ENCODE measurements at places on chromosomes 6 and 20.

GRCh38 chr6:47165918-47166317 lies 123.8 kb upstream of the ADGRF1 start:
- no peaks in the 10 kb centered on the region for H3K36me3 ChIP-seq
- no peak overlapping the region for H3K4me3 ChIP-seq
- no peaks in the 10 kb centered on the region for H3K4me1 ChIP-seq
- no peaks in the 10 kb centered on the region for H3K27me3 ChIP-seq
- no peak overlapping the region for H3K27ac ChIP-seq

DNA sequence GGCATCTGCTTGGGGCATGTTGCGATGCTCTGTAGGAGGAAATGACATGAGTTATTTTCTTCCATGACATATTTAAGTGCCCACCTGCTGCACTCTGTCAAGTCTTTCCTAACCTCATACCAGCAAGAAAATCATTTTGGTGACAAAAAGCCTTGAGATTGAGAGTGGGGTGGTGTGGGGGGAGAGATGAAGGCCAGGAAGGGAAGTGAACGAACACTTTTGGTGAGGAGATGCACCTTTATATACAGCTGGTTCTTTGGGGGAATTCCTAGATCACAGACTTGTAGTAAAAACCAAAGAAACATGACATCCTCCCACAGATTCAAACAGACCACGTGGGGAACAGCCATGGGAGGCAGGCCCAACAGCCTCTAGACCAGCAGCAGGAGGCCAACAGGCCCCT lies 26.1 kb downstream of the NCOA5 start:
- H3K4me1 ChIP-seq = no peaks in the 10 kb centered on the region
- no peak overlapping the region for H3K27ac ChIP-seq
- no peak overlapping the region for H3K4me3 ChIP-seq
- no peak for DNase-seq
- H3K36me3 ChIP-seq = peaks cover 29% of the 10 kb centered on the region

- DNase-seq = no peak
- H3K27me3 ChIP-seq = no peaks in the 10 kb centered on the region
- H3K4me1 ChIP-seq = no peaks in the 10 kb centered on the region
- H3K36me3 ChIP-seq = peaks cover 5% of the 10 kb centered on the region
- no peak overlapping the region for H3K4me3 ChIP-seq
Measured at GRCh38 chr20:58702859-58703648, 10.5 kb downstream of the NPEPL1 start.

DNA sequence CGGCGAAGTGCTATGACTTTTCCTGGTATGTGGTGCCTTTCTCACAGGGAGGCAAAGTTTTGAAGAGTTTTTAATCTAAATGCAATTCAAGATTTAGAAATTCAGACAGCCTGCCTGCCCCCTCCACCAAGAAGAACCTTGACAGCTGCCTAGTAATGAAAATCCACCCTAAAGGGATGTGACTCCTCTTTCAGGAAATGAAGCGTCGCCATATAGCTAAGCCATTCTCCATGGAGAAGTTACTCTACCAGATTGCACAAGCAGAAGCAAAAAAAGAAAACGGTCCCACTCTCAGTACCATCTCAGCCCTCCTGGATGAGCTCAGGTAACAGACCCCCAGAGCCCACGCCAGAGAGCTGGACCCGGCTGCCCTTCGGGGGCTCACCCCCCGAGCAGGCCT lies 150.1 kb downstream of the DTNBP1 start:
- no peaks in the 10 kb centered on the region for H3K4me1 ChIP-seq
- H3K36me3 ChIP-seq = peaks cover 11% of the 10 kb centered on the region
- DNase-seq = no peak
- H3K4me3 ChIP-seq = no peak overlapping the region
- H3K27ac ChIP-seq = no peak overlapping the region
- no peaks in the 10 kb centered on the region for H3K27me3 ChIP-seq

- no peaks in the 10 kb centered on the region for H3K36me3 ChIP-seq
- H3K27ac ChIP-seq = peak overlapping the region; percentile 23
- no peaks in the 10 kb centered on the region for H3K27me3 ChIP-seq
- peak; percentile 76 for DNase-seq
Measured at GRCh38 chr6:52362443-52363227, 684 bp downstream of the PAQR8 start.

DNA sequence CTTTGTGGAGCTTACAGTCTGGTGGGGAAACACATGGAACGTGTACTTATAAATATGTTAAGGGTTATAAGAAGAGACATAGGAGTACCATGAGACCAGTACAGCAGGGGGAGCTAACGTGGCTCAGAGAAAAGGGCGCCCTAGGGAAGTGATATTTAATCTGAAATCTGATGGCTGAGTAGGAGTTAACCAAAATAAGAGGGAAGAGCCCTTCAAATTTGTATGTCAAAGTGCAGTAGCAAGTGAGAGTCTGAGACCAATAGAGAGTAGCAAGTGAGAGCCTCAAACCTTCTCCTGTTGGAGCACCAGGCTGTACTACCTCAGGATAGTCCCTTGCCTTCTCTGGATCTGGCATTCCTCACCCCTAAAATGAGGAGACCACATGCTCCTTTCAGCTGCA lies 6.1 kb upstream of the PKIG start:
- H3K27ac ChIP-seq = no peak overlapping the region
- no peaks in the 10 kb centered on the region for H3K36me3 ChIP-seq
- H3K27me3 ChIP-seq = no peaks in the 10 kb centered on the region
- peaks cover 20% of the 10 kb centered on the region for H3K4me1 ChIP-seq
- no peak overlapping the region for H3K4me3 ChIP-seq

GRCh38 chr6:148954461-148954860 lies 207.6 kb downstream of the UST start:
- peaks cover 2% of the 10 kb centered on the region for H3K4me1 ChIP-seq
- H3K36me3 ChIP-seq = no peaks in the 10 kb centered on the region
- no peak for DNase-seq
- no peak overlapping the region for H3K27ac ChIP-seq
- no peaks in the 10 kb centered on the region for H3K27me3 ChIP-seq

- no peak overlapping the region for H3K4me3 ChIP-seq
- H3K36me3 ChIP-seq = peaks cover 5% of the 10 kb centered on the region
- no peaks in the 10 kb centered on the region for H3K27me3 ChIP-seq
- DNase-seq = no peak
- H3K4me1 ChIP-seq = peaks cover 8% of the 10 kb centered on the region
Measured at GRCh38 chr6:7899889-7900213, 10.7 kb downstream of the TXNDC5 start.

DNA sequence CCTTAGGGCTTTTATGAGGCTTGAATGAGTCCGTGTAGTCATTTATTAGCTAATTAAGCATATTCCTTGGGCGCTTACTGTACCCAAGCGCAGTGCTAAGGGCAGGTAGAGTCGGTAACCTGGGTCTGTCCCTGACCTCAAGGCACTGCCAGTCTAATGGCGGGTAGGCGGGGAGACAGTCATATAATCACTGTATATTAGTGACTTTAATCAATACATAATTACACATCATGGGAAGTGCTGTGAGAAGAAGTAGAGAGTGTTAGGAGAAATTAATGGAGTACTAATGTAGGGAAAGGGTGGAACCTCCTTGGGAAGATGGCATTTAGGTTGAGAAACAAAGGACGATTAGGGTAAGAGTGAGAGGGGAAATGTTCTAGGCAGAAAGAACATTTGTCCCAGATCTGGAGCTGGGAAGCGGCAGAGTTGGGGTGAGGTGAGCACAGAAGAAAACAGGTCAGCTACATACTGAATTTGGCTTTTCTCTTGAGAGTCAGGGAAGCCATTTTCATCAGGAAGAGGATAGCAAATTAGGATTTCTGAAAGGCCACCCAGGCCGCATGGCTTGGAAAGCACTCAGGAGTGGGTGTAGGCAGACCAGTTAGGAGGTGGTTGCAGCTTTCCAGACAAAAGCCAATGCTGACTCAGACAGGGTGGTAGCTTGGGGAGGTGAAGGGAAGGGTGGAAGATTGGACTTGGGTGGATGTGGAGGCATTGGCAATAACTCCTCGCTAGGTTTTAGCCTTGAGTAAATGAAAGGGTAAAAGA lies 954 bp upstream of the BLCAP start:
- H3K27me3 ChIP-seq = no peaks in the 10 kb centered on the region

GRCh38 chr20:40986774-40987173 lies 41.8 kb upstream of the TOP1 start:
- no peak overlapping the region for H3K4me3 ChIP-seq
- no peaks in the 10 kb centered on the region for H3K27me3 ChIP-seq
- H3K27ac ChIP-seq = no peak overlapping the region
- no peaks in the 10 kb centered on the region for H3K4me1 ChIP-seq
- H3K36me3 ChIP-seq = no peaks in the 10 kb centered on the region

DNA sequence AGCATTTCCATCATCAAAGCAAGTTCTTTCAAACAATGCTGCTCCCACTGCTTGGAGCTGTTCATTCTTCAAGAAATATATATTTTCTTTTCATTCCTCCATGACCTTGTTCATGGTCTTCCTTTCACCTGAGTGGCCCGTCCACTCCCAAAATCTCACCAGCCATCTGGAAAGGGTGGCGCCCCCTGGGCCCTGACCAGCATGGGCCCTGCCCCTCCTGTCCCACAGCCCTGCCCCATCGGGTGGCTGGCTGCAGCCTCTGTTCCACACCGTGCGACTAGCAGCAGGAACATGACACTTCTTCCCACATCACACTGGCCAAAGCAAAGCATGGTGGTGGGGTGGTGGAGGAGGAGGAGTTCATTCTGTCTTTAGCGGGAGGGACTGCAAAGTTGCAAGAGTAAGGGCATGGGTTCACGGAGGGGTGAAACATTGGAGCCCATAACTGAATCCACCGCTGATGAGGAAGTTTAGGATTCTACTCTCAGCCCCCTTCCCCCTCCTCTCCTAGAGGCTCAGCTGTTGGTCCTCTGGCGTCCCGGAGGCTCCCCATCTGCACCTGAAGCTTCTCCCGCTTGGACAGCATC lies 195.2 kb upstream of the SLC24A3 start:
- no peak overlapping the region for H3K4me3 ChIP-seq
- no peak for DNase-seq
- no peaks in the 10 kb centered on the region for H3K4me1 ChIP-seq
- no peaks in the 10 kb centered on the region for H3K27me3 ChIP-seq

DNA sequence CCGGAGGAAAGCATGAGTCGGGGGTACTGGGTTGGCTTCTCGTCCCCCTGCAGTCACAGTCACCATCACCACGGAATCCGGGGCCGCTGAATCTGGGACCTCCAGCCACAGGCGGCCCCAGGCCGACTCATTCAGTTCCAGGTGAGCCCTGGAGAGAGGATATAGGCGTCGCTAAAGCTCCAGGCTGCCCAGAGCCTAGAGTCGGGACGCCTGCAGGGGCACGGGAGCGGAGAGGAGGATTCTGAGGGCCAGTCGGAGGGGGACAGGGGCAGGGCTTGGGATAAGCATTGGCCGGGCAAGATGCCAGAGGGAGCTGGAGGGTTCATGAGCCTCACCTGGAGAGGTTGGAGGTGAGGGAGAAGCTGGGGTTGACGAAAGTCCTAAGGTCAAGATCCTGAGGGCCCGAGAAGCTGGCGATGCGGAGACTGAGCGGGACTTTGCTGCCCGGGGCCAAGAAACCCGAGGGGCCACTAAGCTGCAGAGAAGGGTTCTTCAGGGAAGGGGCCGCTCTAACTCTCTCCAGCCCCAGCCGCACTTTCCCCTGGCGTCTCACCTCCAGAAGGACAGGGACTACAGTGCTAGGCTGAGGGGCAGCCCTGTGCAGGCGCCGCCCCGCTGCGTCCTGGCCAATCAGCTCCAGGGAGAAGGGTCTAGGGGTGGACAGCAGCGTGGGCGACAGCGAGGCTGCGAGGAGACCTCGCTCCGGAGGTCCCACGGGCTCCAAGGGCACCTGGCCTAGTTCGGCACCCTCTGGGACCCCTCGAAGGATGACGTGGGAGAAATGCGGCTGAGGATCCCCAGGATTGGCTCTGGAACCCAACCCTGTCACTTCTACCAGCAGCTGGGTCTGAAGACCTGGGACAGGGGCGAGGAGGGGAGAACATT lies 3.7 kb downstream of the SAPCD1 start:
- H3K27me3 ChIP-seq = no peaks in the 10 kb centered on the region
- H3K4me3 ChIP-seq = peak overlapping the region; percentile 41
- DNase-seq = peak; percentile 70
- no peak overlapping the region for H3K27ac ChIP-seq
- H3K36me3 ChIP-seq = no peaks in the 10 kb centered on the region

DNA sequence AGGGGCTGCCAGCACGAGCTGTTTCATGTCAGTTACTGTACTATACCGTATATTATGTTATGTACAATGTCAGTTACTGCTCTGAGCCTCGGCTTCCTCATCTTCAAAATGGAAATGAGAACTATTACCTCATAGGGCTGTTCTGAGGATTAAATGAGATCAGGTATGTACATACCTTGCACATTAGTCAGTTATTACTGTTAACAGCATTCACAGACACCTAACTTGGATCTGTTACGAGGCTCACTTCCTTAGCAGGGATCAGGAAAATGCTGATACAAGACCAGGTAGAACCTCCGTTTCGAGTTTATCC lies 69.7 kb upstream of the TBC1D7 start:
- H3K27ac ChIP-seq = no peak overlapping the region
- H3K36me3 ChIP-seq = no peaks in the 10 kb centered on the region
- no peaks in the 10 kb centered on the region for H3K4me1 ChIP-seq
- no peaks in the 10 kb centered on the region for H3K27me3 ChIP-seq
- DNase-seq = no peak
- no peak overlapping the region for H3K4me3 ChIP-seq

- DNase-seq = no peak
- no peak overlapping the region for H3K27ac ChIP-seq
- H3K36me3 ChIP-seq = no peaks in the 10 kb centered on the region
- H3K27me3 ChIP-seq = no peaks in the 10 kb centered on the region
- no peak overlapping the region for H3K4me3 ChIP-seq
Measured at GRCh38 chr20:39338469-39339376, 376.6 kb downstream of the DHX35 start.

DNA sequence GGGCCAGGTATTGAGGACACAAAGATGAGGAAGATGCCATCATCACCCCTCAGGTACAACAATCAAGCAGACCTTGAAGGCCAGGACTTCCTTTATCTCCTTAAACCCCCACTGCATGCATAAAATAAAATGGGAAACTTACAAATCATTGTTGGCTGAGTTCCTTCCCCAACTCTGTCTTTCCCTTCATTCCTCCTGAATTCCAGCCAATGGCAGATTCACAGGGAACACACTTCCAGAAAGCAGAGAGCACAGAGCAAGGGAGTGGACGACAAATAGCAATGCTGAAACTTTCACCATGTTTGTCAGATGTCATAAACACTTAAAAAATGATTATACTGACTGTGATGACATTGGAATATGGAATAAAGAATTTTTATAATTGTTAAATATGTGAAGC lies 37.3 kb upstream of the NXT1 start:
- no peaks in the 10 kb centered on the region for H3K4me1 ChIP-seq
- DNase-seq = no peak

DNA sequence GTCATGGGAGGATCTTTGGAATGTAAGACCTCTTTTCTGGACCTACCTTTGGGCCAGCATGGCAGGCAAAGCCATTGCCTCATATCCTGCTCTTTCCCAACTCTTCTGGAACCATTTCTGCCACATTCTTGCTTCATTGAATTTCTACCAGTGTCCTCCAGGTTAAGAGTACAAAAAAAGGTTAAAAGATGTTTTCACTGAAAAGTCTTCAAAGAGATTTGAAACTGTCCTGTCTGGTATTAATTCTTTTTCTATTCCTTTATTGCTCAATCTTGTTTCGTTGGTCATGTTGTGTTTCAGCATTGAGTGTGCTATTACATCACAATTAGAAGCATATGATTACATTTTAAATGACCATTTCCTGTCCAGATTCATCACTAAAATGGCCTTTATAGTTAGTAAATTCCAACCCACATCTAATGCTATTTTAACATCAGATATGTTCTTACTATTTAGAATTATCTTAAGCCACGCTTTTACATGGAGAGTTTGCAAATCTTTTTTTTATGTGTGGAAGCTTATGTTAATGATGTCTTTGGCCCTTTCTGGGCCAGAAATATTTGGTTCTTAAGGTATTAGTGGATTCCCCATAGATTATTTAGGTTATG lies 450.9 kb downstream of the GJA1 start:
- H3K36me3 ChIP-seq = no peaks in the 10 kb centered on the region
- H3K27me3 ChIP-seq = no peaks in the 10 kb centered on the region
- DNase-seq = no peak
- H3K4me3 ChIP-seq = no peak overlapping the region
